Osteoblast (primary cell): ENCODE measurements at places on chromosomes 6 and 20. TPM values are rescaled to one million over a fixed set of nuclear protein-coding genes. Genes with fewer than 3 reads are reported as not detected.

Gene DEF6
- 0.29 and 0.72 TPM in 2 replicates for total RNA-seq

DNA sequence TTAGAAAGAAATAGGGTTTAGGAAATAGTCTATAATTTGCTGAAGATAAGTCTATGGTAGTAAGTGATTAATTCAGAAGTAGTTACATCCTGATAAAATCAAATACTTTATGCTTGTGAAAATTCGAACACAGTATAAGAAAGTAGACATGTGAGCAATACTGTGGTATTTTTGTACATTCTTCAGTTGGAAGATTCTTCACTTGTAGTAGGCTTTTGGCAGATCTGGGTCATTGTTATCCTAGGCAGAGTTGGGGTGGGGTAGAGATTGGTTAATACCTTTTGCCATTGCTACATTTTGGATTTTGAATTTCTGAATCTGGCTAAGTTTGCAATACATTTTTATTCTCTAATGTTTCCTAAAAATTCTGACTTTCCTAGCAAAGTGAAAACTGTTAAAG is 197.5 kb downstream of the BCKDHB start:
- DNase-seq: no peak

GRCh38 chr6:54014440-54014839 is 96.8 kb upstream of the MLIP start:
- no peak for DNase-seq

GRCh38 chr6:157763129-157763903 is 59.7 kb upstream of the SNX9 start:
- no peak for DNase-seq
